Activated CD4-positive, alpha-beta T cell treated with anti-CD3 and anti-CD28 coated beads, Interleukin-2, amount 10 ng/mL, durations not matched to agents 7 days and 5 days (primary cell): ENCODE measurements at places on chromosomes 5 and 9. TPM values are rescaled to one million over a fixed set of nuclear protein-coding genes. Genes with fewer than 3 reads are reported as not detected.

GRCh38 chr9:95834281-95834907 lies 41.1 kb upstream of the ERCC6L2 start:
- DNase-seq = no peak

DNA sequence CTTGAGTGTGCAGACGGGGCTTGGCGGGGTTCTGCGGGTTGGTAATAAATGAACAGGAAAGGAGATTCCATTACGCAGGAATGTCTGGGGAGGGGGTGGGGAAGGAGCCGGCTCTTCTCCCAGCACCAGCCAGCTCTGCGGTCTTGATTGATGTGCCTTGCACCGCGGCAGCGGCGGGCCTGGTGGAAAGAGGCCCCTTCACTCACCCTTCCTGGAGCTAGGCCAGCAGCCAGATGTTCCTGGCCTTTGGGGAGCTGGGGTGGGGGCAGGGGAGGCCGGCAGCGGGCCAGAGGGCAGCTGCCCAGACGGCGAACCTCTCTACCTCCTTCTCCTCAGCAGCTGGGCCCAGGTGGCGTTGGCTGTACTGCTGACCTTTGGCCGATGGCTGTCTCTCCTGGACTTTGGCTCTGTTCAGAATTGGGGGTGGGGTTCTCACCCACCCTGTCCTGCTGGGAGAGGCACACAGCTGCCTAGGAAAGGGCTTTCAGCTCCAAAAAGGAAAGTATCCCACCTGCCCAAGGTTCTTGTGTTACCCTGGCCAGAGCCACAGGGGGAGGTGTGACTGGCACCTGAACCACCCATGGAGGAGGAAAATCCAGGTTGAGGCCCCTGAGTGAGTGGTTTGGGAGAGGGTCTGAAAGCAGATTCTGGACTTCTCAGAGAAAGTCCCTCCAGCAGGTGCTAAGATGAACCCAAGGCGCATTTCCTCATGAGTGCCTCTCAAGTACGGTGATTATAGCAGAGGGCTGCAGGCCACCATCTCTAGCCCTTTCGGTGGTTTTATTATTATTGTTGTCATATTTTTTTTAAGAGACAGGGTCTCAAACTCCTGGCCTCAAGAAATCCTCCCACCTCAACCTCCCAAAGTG lies 58.0 kb upstream of the SYNPO start:
- DNase-seq = no peak

DNA sequence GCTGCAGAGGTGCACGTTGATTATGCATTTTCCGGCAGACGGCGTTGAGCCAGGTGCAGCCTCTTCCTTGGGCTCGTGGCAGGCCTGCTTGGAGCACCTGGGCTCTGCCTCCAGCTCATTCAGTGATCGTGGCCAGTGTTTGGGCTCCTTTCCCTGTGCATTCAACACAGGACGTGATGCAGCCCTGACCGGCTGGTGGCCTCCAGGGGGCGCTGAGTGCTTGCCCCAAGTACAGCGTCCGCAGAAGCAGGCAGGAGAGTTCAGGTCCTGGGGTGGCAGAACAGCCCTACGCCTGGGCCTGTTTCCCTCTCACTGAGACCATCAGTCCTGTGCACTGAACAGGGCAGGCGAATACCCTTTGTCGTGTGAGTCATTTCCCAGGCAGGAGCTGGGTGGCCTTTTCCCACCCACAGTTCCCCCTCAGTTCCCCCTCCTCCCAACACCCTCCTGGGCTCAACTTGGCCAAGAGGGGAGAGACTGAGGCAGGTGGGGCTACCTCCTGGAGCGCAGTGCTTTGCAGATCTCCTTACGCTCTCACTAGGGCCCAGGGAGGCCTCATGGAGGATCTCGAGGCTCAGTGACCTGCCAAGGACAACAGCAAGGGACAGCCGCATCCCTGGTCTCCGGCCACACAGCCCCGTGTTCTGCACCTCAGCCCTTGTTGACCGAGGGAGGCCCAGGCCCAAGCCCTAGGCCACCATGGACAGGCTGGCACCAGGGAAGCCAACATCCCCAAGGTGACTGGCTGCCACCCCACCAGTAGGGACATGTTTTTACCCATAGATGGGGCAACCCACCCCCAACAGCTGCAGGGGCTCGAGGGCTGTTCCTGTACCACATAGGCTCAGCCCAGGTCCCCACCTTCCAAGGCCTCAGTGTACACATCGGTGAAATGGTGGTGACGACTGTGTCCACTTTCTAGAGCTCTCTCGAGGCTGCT lies 52.9 kb downstream of the LRSAM1 start:
- peak; percentile 85 for DNase-seq

DNA sequence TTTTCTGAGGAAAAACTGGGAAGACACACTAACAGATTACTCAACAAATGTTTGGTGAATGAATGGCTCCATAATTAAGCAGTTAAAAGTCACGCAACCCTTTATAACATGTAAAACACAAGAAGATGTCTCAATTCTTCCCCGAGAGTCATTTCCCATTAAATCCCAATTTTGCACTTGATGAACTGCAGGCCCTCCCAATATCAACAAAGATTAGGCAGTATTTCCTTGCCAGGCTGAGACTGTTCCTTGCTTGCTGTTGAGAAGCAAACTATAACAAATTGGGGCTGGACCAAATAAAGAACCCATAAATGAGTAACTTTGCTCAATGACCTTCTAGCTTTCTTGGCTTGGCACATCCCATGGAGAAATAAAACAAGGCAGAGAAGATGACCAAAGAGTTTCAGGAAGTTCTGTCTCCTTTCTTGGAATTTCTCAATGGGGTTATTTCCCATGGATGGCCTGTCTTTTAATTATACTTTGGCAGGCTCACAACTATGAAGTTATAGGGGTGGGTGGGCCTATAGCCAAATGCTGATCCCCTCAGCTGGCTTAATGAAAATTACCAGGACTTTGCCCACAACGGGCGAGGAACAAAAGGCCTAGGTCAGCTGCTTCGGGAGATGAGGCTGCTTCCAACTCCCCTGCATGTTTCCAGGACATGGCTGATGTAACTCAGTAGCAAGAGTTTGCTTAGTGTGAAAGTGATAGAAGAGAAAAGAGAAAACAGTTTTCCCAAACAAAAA lies 243.1 kb upstream of the RFX3 start:
- no peak for DNase-seq

- no peak for DNase-seq
Measured at GRCh38 chr9:126721564-126721981, 83.3 kb upstream of the ZBTB43 start.

GRCh38 chr9:3398232-3398648 lies 127.6 kb downstream of the RFX3 start:
- DNase-seq = peak; percentile 9

GRCh38 chr5:169350759-169351240 lies 49.9 kb upstream of the SLIT3 start:
- DNase-seq = no peak

GRCh38 chr5:163310997-163311396 lies 126.4 kb upstream of the CCNG1 start:
- DNase-seq = no peak

- no peak for DNase-seq
Measured at GRCh38 chr5:156783092-156783491, 67.0 kb upstream of the PPP1R2B start.

DNA sequence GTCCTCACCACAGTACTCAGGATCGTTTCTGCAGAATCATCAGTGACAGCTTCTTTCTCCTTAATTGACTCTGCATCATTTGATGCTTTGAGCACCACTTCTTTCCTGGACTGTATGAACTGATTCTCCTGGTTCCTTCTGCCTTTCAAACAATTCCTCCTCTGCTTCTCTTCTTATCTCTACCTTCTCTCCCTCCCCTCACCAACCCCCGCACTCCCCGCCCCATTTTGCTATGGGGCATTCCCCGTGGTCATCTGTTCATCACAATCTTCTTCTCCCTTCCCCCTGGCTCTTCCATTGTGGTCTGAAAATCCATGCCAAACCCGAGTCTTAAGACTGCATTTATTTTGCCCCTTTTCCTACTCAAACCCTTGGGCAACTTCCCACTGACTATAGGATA lies 57.9 kb downstream of the FAM78A start:
- no peak for DNase-seq

DNA sequence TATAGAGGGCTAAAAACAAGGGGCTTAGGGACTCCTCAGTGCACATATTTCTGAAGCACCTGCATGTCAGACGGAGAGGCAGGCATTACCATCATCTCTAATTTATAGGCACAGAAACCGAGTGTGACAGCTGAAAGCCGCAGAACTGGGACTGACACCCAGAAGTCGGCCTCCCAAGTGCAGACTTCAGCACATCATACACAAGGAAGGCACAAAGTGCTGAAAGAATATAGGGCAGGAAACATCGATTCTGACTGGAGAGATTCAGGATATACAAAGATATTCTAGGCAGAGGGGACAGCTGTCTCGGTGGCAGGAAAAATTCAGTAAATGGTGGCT lies 11.2 kb downstream of the MRPS27 start:
- DNase-seq = no peak

DNA sequence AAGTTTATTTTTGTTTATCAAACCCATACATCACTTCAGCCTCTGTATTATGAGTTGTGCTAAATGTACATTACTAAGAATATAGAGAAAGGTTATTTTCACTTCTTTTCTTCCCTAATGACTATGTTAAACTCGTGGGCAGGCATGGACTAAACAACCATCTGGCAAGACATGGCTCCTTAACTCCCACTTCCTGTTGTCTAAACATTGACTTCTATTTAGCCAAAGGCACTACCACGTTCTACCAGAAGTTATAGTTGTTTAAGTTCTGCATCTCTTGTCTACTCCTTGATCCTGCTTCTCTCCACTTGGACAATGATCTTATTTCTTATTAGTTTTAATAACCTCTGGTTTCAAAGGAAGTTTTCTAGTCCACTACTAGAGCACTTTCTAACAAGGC lies 136.1 kb downstream of the MACIR start:
- DNase-seq = no peak

DNA sequence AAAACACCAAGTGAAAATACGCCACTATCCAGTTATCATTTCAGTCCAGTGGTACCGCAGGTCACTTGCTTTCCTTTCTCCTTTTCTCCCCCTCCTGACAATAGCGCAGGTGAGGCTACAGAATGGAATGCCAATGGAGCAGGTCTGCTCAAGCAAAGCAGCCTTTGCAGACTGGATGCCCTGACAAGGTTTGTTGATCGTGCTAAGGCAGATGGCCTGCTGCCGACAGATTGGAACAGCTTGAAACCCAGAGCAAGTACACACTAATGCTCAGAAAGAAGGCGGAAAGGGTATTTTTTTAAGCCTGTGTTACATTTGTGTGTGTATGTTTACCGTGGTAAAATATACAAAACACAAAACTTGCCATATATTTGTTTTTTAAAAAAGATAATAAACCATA lies 19.4 kb downstream of the SPACA9 start:
- no peak for DNase-seq

NUTM2F gene
- total RNA-seq = not detected

IFNK gene
- not detected for total RNA-seq

RUSC2 gene
- 4.0 TPM for total RNA-seq

CCT5 gene
- 241 TPM for total RNA-seq

TXNDC8 gene
- total RNA-seq = not detected

OR5C1 gene
- total RNA-seq = not detected

CETN3 gene
- total RNA-seq = 25.0 TPM

CER1 gene
- not detected for total RNA-seq
